ENCODE measurements at places on chromosomes 7 and 10.

GRCh38 chr7:155514296-155514695 is 32.1 kb downstream of the CNPY1 start:
- no peak for DNase-seq

GRCh38 chr7:43686991-43687390 is 42.3 kb downstream of the COA1 start:
- no peak for DNase-seq

GRCh38 chr10:64191286-64191685 is 670.1 kb downstream of the REEP3 start:
- no peak for DNase-seq

DNA sequence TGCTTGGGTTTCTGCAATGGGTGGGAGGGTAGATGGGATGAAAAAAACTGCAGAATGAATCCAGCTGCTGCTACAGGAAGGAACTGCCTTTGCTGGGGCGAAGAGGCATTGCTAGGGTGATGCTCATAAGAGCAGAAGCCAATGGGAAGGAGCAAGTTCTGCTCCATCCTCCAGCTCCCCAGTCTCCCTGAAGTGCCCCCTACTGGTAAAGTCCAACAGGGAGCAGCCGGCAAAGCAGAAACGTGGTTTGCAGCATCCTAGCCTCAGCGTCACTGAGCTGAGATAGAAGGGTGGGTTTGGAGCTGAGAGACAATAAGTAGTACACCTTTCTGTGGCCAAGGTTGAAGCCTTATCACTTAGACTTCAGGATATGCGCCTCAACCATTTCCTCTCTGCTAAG is 220.5 kb downstream of the CCSER2 start:
- no peak for DNase-seq

DNA sequence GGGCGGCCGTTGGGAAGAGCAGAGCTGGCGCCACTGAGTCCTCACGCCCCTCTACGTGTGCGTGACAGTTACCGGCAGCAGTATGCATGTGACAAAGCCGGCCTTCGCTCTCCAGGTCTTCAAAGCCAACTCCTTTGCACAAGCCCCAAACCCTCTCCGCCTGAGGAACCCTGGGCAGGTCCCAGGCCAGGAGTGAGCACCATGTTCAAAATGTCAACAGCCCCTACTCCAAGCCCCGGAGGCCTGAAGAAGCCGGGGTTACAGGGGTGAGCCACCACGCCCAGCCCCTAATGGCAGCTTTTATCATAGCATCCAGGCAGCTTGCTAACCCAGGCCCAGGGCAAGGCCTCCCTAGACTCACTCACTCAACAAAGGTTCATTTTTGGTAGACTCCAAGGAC is 70.8 kb downstream of the OAT start:
- no peak for DNase-seq

- DNase-seq = peak; percentile 3
Observed at GRCh38 chr10:66931340-66931948, 5.6 kb downstream of the LRRTM3 start.

- no peak for DNase-seq
Observed at GRCh38 chr7:46485481-46486065, 564.5 kb upstream of the IGFBP3 start.

- no peak for DNase-seq
Observed at GRCh38 chr10:81082621-81083376, 545.1 kb downstream of the SH2D4B start.

- no peak for DNase-seq
Observed at GRCh38 chr7:80644054-80644453, 5.6 kb downstream of the CD36 start.

GRCh38 chr10:3095373-3096139 is 28.2 kb downstream of the PFKP start:
- peak; percentile 37 for DNase-seq

DNA sequence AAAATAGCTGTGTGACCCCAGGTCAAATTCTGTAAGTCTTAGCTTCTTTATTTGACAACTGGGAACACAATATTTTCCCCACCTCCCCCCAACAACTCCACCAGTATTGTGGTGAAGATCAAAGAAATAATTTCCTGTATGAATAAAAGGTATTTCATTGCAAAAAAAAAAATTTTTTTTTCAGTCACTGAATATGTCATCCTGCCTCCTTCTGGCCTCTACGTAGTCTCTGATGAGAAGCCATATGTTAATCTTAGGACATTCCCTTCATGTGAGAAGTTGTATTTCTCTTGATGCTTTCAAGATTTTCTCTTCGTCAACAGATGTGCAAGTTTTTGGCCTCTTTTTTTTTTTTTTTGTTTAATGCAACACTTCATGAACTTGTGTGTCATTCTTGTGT is 33.0 kb downstream of the ZNF33A start:
- DNase-seq = no peak

- no peak for DNase-seq
Observed at GRCh38 chr7:111164442-111164841, 73.5 kb downstream of the LRRN3 start.

DNA sequence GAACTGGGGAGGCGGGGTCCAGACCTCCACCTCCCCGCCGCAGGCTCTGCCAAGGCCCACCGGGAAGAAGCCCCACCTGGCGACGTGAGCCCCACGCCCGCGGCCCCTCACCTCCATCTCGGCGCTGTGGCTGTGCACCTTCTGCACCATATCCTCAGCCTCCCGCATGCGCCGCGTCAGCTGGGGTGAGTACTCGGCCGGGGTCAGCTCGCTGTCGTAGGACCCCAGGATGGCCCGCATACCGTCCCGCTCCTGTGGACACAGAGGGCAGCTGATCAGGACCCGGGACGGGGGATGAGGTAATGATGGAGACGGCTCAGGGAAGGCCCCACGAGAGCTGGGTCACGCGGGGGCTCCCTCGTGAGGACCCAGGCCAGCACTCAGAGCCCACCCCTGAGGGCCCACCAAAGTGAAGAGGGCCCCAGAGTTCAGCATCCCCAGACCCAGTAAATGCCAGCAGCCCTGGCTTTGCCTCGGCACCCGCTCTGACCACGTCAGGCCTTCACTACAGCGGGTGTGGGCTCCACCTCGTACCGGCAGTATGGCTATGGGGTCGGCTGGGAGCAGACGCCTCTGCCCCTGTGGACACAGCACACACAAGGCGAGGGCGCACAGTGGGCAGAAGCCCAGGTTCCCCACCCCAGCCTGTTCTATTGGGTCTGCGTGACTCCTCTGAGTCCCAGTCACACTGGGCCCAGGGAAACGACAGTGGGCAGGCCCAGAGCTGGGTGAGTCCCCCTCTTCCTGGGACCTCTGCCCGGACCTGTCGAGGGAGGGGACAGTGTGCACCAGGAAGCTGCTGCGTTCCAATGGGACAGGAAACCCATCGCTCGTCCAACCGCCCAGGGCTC is 218.1 kb downstream of the MAD1L1 start:
- DNase-seq = no peak

GRCh38 chr10:29973921-29974320 is 85.5 kb downstream of the JCAD start:
- DNase-seq = no peak

GRCh38 chr7:92647011-92647625 is 56.9 kb upstream of the FAM133B start:
- DNase-seq = no peak

- no peak for DNase-seq
Observed at GRCh38 chr7:132433301-132433700, 143.0 kb downstream of the PLXNA4 start.
